ENCODE measurements at places on chromosomes 2 and 18. TPM values are rescaled to one million over a fixed set of nuclear protein-coding genes. Genes with fewer than 3 reads are reported as not detected.

Gene ASAP2
- 11.0 TPM for total RNA-seq

Gene HOXD12
- not detected for total RNA-seq

Gene FTCDNL1
- 2.0 TPM for total RNA-seq

Gene GTF2A1L
- not detected for total RNA-seq

Gene QPCT
- not detected for total RNA-seq

Gene HOXD11
- total RNA-seq = not detected

GRCh38 chr18:55524353-55525073, 63.5 kb downstream of the TCF4 start:
- no peak for DNase-seq

- DNase-seq = no peak
These were observed 17.9 kb downstream of the B3GNT7 start for GRCh38 chr2:231413456-231413855.

GRCh38 chr2:85748039-85748734, 5.6 kb upstream of the ATOH8 start:
- DNase-seq = no peak

GRCh38 chr2:142140434-142140845, 9.6 kb upstream of the LRP1B start:
- DNase-seq = no peak

DNA sequence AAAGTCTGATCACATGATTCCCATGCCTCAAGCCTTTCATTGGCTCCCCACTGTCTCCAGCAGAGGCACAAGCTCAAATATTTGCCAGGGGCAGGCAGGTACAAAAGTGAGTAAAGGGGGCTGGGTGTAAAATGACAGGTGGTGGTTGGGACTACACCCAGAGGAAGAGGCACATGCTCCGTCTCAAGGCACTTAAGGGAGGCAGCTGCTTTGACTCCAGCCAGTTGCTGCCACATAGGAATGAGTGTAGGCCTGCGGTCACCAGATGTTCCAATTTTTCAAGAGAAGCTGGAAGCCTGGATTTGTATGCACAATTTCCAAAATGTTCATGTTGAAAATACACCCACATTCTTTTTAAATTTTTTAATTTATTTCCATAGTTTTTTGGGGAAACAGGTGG, 164.4 kb downstream of the UPP2 start:
- DNase-seq = no peak

DNA sequence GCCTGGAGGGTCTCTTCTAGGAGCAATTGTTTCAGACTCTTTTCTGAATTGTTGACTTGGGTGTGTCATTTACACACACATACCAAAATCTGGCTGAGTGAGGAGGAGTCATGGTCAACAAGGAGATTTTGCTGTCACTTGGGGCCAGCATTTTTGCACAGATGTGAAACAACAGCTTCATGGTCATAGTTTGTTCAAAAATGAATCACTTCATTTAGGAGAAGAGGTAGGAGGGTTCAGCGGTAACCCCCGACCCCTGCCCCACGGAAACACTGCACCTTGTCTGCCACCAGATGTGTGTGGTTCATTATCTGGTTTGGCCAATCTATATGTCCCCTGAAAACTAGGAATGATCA, 42.2 kb downstream of the LBH start:
- no peak for DNase-seq

GRCh38 chr2:36384454-36384853, 28.9 kb downstream of the CRIM1 start:
- no peak for DNase-seq

- DNase-seq = no peak
These were observed 43.6 kb downstream of the LYPD6B start for GRCh38 chr2:149082079-149082478.

DNA sequence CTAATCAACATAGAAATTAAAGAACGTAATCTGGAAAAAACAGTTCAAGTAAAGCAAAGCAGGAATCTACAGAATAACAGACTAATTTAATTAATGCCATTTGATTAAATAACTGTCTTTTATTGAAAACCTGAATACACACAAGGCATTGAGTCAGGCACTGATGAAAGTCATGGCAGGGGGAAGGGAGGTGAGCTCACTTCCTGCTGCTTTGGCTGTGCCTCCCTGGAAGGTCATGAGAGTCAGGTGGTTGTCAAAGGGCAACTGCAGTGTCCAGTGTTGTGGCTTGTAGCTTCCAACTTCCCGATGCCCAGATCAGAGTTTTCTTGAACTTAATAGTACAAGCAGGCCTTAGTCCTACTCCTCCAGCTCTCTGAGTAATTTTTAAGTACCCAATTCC, 180.9 kb downstream of the PID1 start:
- no peak for DNase-seq

DNA sequence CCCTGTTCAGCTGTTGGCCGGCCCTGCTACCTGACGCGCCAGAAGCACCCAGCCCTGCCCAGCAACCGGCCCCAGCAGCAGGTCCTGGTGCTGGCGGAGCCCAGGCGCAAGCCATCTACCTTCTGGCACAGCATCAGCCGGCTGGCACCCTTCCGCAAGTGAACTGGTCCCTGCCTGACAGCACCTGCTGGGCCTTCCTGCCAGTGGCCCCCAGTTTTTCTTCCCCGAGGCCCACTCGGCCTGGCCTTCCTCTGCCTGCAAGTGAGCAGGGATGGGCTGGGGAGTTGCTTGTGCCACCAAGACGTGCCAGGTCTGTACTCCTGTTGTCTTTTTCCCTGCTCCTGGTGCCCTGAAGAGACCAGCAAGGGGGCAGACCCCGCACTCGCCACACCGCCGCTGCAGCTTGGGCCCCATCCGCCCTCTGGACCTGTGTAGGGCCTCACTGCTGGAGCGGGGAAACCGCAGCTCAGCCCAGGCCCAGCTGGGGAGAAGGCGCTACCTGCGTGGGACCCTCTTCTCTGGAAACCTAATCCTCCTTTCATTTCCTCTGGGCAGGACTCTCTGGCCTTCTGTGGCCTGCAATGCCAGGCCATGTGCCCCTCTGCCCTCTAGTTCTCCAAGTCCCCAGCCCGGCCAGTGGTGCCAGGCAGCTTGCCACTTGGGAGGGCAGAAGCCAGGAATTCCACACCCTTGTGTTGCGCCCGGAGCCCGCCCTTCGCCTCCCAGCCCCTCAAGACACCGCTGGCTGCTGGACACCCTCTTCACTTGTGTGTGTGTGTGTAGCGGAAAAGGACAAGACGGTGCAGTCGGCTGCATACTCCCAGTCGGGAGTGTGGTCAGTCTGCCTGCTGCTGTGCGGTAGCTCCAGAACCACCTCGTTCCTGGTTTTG, 47.0 kb downstream of the FAM168B start:
- DNase-seq = no peak

GRCh38 chr2:172614932-172615331, 59.0 kb downstream of the PDK1 start:
- DNase-seq = no peak

- DNase-seq = no peak
These were observed 114.3 kb downstream of the MGAT5 start for GRCh38 chr2:134368009-134368817.
